ENCODE measurements at places on chromosomes 16 and 17.

DNA sequence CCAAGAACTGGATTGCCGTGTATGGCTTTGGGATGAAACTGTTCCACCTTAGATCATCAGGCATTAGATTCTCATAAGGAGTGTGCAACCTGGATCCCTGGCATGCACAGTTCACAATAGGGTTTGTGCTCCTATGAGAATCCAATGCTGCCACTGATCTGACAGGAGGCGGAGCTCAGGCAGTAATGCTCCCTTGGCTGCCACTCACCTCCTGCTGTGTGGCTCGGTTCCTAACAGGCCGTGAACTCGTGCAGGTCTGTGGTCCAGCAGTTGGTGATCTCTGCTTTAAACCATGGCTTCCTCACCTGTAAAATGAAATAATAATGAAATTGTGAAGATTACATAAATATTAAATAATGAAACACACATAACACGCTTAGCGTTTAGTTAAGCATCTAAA, 45.5 kb upstream of the FBXO47 start:
- no peak for DNase-seq

DNA sequence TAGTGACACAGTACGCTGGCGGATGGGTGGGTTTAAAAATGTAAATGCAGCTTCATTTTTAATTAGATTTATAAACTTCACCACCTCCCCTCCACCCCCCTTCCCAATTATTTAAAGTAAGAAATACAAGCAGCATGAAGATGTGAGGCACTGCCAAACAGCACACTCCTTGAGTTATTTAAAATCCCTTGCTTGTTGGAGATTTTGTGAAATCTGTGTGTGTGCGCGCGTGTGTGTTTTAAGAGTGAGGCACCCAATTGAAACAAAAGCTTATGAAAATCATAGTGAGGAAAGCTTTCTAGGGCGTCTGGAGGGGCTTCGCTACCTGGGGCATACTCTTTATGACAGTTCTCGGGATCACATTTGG, 219.6 kb upstream of the IRX3 start:
- DNase-seq, result no peak

- peak; percentile 75 for DNase-seq
Measured at GRCh38 chr17:67994817-67995569, 1.3 kb downstream of the C17orf58 start.

DNA sequence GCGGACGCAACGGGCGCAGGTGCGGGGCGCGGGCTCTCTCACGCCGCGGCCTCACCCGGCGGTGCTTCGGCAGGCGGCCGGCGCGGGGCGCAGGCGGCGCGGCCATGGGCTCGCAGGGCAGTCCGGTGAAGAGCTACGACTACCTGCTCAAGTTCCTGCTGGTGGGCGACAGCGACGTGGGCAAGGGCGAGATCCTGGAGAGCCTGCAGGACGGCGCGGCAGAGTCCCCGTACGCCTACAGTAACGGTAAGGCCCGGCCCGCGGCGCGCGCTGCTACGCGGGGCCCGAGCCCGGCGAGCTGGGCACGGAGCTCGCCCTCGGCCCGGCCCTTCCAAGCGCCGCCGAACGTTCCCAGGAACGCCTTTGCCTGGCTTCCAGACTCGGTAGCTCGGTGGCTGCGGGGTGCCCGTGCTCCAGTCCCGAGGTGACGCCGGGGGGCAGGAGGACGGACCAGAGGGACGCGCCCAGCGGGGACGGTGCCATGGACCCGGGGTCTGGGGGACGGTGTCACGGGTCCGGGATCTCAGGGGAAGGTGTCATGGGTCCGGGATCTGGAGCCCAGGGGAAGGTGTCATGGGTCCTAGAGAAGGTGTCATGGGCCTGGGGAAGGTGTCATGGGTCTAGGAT, 435 bp downstream of the RAB40C start:
- peak; percentile 41 for DNase-seq

DNA sequence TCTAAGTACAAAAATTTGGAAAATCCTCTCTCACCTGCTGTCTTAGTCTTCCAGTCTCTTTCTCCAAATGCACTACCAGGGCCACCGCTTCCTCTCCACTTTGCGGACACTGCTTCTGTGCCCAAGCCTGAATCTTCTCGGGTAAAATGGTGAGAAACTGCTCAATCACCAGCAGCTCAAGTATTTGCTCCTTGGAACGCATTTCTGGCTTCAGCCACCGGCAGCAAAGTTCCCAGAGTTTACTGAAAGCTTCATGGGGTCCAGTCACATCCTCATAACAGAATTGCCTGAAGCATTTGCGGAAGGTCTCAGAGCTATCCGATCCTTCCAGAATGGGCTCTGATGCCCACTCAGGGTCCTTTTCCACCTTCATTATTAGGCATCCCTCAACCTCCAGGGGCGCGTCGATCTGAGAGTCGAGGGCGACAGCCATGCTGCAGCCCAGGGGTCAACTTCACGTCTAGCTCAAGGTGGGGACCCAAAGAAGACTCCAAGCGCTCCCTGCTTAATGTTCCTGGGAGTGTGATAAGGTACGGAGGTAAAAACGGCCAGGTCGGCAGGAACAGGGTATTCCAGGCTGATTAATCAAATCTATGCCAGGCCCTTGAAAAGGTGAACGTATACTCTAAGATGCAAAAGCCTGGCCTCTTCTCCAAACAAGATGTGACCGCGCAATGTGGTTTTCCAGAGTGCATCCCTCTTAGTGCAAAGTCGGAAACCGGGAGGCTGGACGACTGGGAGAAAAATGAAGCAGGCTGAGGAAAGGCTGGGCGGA, 763 bp downstream of the ZKSCAN2 start:
- peak; percentile 20 for DNase-seq

GRCh38 chr17:4369557-4370230, 3.2 kb upstream of the UBE2G1 start:
- no peak for DNase-seq

DNA sequence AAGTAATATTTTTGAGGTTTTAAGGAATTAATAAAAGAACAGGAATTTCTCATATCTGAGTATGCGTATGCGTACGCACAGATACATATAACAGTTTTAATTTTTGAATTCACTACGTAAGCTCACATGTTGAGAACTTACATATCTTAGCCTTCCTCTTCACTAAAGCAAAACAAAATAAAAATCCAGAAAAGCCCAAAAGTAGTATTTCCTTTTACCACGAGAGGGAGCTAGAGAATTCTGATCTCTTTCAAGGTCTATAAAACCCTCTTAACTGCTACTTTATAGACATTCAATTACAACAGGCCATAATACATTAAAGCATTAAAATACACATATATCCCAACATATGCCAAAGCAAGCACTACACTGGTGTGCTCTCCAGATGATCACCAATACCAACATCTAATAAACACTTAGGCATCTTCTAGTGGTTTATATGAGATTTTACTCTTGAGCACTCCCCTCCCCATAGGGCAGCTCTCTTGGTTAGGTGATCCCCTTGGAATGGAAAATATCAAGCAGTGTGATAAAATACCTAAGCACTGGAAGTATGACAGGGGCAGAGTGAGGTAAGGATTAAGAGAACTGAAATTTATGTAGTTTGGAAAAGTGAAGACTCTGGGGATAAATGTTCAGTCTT, 94.0 kb downstream of the SKAP1 start:
- DNase-seq, result peak; percentile 88

DNA sequence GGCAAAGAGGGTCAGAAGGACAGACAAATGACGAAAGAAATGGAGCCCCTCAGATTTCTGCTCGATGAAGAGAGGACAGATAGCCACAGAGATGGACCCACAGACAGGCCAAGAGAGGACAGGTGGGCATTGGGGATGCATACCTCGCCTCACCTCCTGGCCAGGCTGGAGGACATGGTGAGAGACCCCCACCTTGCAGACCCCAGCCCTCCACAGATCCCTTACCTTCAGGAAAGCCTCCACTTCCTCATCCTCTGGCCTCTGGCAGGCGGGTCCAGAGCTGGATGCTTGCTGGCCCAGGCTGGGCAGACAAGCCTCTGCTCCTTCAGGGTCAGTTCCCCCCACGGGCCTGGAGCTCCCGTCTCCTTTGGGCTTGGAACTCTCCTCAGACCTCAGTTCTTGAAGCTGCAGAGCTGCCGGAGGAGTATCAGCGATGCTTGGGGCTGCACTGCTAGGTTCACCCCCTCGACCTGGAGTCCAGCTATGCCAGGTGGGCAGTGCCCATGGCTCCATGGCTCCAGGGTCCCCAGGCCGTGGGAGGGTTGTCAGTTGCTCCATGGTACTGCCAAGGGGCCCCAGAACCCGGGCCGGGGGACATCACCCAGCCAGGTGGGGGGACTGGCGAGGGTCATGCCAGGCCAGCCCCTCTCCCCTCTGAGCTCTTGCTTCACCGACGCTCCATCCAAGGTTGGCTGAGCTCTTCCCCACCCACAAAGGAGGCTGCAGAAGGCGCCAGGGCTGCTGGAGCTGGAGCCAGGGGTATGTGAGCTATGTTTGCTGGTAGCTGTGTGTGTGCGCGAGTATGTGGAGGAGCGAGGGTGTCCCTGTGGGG, 1.0 kb downstream of the TSPOAP1 start:
- no peak for DNase-seq

GRCh38 chr16:74480150-74481029, 59.1 kb upstream of the CLEC18B start:
- peak; percentile 17 for DNase-seq

- DNase-seq, result peak; percentile 28
Measured at GRCh38 chr16:51359141-51359955, 208.3 kb upstream of the SALL1 start.

DNA sequence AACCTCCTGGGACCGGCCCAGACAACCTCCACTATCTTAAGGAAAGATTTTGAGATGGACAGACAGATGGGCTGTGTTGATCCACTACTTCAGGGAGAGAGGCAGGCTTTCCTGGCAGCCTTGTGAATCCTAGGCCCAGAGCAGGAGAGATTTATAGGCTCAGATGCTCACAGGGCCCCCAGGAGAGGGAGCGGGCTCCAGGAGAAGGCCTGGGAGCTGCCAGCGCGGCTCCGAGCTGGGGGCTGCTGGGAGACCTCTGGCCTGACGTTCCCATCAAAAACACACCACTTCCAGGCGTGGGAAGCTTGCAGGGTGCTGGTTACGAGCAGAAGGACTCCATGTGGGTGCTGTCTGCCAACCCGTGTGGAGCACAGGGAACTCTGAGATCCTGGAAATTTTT, 53.2 kb downstream of the MYH11 start:
- no peak for DNase-seq

DNA sequence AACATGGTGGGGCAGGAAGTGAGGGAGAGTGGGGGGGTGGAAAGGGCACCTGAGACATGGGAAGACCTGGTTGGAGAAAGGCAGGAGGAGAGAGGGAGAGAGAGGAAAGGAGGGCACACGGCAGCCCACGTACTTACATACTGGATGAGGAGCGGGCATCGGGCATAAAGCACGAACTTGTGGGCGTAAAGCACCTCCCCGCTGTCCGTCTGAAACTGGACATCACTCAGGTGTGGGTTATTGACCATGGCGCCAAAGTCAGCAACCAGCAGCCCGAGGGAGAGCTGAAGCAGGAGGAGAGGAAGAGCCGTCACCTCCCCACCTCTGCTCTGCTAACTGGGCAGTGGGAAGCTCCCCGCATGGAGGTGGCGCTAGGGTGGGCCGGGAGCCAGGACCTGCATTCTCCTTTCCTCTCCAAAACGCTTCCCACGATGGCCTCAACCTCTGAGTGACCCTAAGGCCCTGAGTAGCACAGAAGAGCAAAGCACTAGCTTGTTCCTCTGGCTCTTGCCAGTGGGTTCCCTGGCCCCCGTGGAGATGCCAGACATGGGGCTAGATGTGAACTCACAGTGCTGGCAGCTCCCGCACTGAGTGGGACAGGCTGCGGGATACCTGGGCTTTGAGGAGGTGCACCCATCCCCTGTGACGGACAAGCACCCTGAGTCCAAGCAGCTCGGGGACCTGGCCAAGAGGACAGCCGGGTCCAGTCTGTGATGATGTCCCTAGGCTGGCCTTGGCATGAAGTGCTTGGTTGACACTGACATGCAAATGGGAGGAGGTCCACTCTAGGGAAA, 16.9 kb downstream of the SLX4 start:
- no peak for DNase-seq

GRCh38 chr16:53775821-53776431, 72.0 kb downstream of the FTO start:
- DNase-seq, result peak; percentile 90

GRCh38 chr16:84150926-84151325, 5.8 kb downstream of the DNAAF1 start:
- no peak for DNase-seq

- DNase-seq, result no peak
Measured at GRCh38 chr16:82646504-82646903, 19.7 kb downstream of the CDH13 start.

GRCh38 chr17:15194859-15195277, 70.3 kb downstream of the PMP22 start:
- no peak for DNase-seq

- DNase-seq, result no peak
Measured at GRCh38 chr17:40878044-40878443, 7.0 kb downstream of the KRT20 start.

GRCh38 chr17:28573966-28574480, 2.7 kb downstream of the ALDOC start:
- no peak for DNase-seq

DNA sequence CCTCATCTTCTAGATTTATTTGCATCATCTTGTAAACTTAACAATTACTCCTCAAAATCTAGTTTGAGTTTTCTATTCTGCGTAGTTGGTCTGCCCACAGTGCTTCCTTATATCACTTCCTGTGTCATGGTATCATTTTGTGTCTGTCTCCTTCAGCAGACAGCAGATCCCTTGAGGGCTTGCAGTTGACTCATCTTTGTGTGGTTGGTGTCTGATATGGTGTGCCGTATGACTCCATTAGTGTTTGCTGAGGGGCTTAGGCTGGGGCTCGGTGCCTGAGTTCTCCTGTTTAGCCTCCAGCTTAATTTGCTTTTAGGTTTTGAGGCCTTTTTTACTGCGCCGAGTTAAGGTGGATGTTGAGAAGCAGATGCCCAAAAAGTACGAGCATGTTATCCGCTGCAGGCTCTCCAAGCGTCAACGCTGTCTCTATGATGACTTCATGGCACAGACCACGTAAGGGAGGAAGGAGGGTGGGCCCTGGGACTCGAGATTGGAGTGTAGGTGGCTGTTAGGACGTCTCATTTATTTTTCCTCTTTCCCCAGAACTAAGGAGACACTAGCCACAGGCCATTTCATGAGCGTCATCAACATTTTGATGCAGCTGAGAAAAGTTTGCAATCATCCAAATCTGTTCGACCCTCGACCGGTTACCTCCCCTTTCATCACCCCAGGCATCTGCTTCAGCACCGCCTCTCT, 16.9 kb downstream of the SRCAP start:
- DNase-seq, result no peak

GRCh38 chr16:11302977-11303376, 21.8 kb upstream of the PRM1 start:
- no peak for DNase-seq

DNA sequence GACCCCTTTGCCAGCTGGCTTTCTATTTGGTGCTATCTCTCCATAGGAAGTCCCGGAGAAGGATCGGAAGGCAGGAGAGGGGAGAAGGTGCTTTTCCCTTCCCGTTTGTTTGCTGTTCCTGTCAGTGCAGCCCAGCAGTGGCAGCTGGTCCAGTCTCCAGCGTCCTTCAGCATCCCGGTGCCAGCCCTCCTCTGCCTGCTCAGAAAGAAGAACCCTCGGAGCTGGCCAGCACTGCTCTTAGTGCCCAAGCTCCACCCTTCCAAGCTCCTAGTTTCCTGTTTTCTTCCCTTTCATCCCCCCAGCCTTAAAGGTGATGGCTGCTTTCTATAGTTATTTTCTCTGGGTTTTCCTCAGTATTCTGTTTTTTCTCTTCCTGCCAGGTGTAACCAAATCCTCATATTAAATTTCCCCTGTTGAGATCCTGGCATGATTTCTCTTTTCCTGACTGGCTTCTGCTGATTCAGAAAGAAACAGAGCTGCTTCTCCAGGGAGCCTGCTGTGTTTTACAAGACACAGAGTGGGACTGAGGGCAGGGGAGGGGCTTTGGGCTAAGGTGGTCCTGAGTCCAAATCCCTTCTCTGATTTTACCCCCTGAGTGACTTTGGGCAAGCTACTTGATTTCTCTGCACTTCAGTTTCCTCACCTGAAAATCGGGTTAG, 186.8 kb downstream of the COPRS start:
- no peak for DNase-seq

Measured in astrocyte of the spinal cord (primary cell).